H4 (cell line): ENCODE measurements at places on chromosomes 4 and X. TPM values are rescaled to one million over a fixed set of nuclear protein-coding genes. Genes with fewer than 3 reads are reported as not detected.

- no peak for DNase-seq
These were observed 95.7 kb downstream of the SPANXN4 start for GRCh38 chrX:143121477-143121876.

DNA sequence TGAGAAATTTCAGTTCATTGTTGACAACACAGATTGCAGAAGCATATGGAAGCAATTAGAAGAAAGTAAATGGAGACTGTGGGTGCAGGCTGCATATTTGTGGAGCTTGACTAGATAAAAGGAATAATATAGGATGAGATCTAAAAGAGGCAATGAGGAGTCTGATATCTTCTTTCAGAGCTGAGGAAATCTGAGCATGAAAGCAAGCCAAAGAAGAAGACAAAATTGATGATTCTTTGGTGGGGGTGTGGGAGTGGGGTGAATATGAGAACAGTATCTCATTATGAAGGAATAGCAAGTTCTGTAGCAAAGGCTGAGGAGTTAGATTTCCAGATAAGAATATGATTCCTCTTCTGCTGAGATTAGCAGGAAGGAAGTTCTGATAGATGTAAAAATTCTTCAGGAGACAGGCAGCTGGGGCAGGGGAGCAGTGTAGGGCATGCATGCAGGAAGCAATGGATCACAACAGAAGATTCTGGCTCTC lies 6.1 kb upstream of the PDHA2 start:
- no peak for DNase-seq

DNA sequence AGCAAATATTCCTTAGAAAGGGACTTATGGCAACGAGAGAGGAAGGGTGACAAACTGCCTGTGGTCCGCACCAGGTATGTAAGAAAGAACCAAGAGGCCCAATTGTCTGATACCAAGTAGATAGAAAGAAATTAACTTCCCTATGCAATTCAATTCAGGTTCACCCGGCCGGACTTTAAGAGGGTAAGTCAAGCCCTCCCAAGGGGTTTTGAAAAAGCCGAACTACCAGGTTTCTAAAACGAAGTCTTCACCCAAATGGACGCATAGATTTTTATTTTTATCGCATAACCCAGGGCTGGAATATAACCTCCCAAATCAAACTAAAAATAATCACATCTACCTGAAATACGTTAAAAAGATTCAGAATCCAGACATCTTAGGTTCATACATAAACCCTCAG lies 1.6 kb upstream of the MAB21L2 start:
- DNase-seq: no peak

- DNase-seq: no peak
These were observed 59.2 kb downstream of the PTPN13 start for GRCh38 chr4:86653237-86653865.

The ATP8A1 gene
- 1.3 and 2.4 TPM in 2 replicates for total RNA-seq

- DNase-seq: no peak
These were observed 5.4 kb downstream of the MEPE start for GRCh38 chr4:87838205-87838604.

DNA sequence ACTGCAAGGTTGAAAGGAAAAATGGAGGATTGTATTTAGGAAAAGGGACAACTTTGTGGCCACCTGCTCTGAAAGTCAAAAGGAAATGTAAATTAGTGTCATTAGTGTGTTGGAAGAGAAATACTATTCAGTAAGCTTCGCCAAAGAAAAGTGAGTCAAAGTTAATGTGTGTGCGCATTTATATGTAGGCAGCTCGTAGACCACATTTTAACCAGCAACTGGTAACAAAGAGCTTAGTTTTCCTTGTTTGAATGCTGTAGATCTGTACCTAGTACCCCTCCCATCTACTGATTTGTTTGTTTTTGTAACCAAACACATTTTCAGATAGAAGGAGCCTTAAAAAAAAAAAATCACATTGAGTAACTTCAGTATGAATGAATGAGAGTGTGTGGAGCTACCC lies 69.3 kb downstream of the GPAT3 start:
- no peak for DNase-seq

- no peak for DNase-seq
These were observed 513 bp downstream of the NHSL2 start for GRCh38 chrX:71910986-71911730.

DNA sequence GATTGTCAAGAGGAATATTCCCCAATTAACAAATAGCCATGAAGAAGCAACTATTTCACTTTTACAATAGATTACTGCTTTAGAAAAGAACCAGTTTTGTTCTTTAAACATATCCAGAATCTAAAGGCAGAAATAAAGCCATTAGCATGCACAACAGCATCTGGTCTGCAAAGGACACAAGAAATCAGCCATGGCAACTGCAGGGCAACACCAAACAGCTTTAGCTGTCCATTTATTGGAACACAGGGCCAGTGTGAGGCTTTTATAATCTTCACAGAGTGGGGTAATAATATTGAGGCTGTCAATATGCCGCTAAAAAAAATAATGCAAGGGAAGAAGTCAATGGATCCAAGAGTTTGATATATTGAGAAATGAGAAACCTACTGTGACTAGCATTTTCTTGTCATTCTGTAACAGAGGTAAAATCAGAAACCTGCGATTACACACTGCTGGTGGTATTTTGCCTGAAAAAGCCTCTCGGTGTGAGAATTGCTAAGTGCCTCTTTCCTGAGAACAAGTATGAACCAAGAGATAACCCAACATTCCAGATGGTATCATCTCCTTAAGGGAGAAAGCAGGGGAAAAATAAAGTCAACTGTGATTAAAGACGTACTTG lies 2.7 kb upstream of the BANK1 start:
- DNase-seq: no peak

DNA sequence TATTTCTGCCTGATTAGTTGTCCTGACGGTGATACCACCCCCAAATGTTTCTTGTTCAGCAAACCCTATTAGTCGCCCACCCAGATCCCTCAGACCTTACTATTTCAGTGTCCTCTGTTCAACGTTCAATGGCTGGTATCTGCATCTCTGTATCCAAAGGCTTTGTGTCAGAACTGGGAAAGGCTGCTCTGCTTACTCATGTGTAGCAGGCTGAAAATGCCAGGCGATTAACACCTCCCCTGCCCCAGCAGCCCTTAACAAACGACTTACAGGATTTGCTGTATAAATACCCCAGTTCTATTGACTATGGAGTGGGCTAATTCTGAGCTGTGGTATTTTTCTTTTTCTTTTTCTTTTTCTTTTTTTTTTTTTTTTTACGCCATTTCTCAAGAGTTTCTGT lies 415.0 kb downstream of the ZNF674 start:
- DNase-seq: no peak

GRCh38 chr4:49036528-49036927 lies 50.5 kb downstream of the CWH43 start:
- no peak for DNase-seq

The HPGD gene
- 0.89 TPM in 1 of 2 replicates, not detected in the other for total RNA-seq

DNA sequence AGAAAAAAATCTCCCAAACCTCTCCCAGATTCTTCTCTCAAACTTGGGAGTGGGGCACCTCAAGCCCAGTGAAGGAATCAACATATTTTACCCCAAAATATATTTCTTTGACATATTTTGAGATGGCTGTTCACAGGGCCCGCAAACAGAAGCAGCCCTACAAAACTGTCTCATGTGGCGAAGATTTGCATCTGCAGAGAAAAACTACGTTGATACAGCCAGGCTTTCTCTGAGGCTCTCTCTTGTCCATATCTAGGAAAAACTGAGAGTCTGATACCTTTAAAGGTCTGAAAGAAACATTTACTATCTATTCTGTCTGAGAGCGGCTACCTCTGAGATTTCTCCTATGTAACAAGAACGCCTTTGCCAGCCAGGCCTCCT lies 23.3 kb upstream of the TMSB4X start:
- no peak for DNase-seq
